ENCODE measurements at places on chromosomes 3 and 15. TPM values are rescaled to one million over a fixed set of nuclear protein-coding genes. Genes with fewer than 3 reads are reported as not detected.
A peak's percentile ranks its signal among the peaks of the same experiment; 100 is the strongest.

DNA sequence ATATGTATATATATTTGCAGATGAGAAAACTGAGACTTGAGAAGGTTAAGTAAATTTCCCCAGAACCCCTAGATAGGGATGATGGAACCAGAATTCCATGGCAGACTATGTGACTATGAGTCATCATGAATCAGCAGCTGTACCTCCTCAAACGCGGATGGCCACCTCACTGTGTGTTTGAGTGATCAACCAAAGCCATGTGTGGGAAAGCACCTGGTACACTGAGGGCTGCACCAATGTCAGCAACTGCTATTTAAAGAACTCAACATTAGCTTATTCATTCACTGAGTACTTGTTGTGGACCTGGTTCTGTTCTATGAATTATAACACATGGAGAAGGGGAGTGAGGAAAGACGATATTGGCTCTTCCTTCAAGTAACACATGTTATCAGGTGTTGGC, 377.0 kb downstream of the GAP43 start:
- DNase-seq = no peak

Gene EEFSEC
- 6.1 TPM for total RNA-seq

Gene PPP1R14D
- total RNA-seq = 0.23 TPM

DNA sequence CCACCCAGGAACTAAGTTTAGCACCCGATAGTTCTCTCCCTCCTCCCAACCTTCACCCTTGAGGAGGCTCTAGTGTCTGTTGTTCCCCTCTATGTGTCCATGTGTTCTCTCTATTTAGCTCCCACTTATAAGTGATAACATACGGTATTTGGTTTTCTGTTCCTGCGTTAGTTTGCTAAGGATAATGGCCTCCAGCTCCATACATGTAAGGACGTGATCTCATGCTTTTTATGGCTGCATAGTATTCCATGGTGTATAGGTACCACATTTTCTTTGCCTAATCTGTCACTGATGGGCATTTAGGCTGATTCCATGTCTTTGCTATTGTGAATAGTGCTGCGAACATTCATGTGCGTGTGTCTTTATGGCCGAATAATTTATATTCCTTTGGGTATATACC, 66.9 kb upstream of the TRA2B start:
- DNase-seq = no peak

Gene DRD3
- not detected for total RNA-seq

Gene HTR3C
- total RNA-seq = not detected

Gene PAK6
- 3.4 TPM for total RNA-seq

Gene CLDN16
- 1.8 TPM for total RNA-seq

Gene OSTN
- total RNA-seq = not detected

DNA sequence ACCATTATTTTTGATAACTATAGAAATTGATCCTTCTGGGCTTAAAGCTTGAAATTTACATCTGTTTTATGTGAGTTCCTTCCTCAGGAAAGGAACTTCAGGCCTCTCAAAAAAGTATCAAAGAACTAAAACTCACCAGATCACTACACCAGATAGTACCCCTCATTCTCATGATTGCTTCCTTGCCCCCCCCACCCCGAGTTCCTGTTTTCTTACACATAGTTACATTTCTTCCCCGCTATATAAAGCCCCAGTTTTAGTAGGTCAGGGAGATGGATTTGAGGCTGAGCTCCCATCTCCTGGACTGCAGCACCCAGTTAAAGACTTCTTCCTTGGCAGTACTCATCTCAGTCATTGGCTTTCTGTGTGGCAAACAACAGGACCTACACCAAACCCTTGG, 80.3 kb upstream of the HRH1 start:
- no peak for DNase-seq

GRCh38 chr15:66946578-66947164, 118.7 kb upstream of the SMAD3 start:
- DNase-seq = peak; percentile 81

GRCh38 chr3:136626493-136626892, 125.7 kb downstream of the STAG1 start:
- no peak for DNase-seq

GRCh38 chr3:88151358-88151757, 1.6 kb downstream of the C3orf38 start:
- DNase-seq = no peak

- no peak for DNase-seq
Observed at GRCh38 chr3:31635545-31635944, 102.8 kb downstream of the STT3B start.

Gene SQOR
- 24.7 TPM for total RNA-seq

DNA sequence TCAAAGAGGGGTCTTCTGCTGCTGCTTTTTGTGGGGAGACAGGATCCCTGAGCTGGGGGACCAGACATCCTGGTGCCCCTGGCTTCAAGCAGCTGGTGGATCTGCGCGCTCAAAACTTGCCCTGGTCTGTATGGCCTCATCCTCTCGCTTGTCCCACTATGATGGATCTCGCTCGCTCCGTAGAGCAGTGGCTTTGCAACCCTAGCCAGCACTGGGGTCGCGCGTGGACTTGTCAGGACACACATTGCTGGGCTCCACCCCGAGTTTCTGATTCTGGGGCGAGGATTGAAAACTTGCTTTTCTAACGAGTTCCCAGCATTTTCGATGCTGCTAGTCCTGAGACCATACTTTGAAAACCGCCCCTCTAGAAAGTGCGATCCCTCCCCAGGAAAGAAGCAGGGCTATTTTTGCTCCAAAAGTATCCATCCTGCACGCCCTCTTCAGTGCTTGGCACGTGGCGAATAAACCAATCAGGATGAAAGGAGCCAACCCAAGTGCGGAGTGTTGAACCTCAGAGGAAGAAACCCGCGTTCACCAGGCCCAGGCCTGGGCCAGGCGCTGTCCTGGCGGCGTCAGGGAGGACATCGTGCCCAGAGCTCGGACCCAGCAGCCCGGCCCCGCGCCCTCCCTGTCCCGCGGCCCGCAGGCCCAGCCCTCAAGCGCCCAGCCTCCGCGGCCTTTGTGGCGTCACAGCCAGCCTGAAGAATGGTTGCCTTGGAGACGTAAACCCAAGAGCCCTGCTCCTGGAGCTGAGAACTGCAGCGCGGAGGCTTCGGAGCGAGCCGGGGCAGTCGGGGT, at the start of gene CFAP100:
Gene CFAP100, plus strand, starts transcription at position 731 of the 798 bp plus-strand sequence. CDS start 1,092 bp downstream, outside the sequence.
- DNase-seq = no peak

Gene SPINK8
- not detected for total RNA-seq

DNA sequence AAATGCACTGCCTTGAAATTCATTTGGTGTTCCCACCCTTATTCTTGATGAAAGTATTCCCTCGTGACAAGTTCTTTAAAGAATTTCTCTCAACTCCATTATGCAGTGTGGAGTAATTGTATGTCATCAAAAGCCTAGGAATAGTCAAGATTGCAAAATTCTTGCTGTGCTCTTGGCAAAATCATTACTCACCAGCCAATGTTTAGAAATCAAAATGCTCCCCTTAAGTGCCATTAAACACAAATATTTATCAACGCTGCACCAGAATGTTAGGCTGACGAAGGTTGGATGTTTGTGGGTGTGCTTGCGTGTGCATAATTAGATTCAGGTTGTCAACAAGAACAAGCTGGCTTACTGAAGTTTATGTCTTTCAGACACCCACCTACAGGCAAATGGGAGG, 40.5 kb downstream of the SST start:
- DNase-seq = no peak

- DNase-seq = no peak
Observed at GRCh38 chr15:57992761-57993355, 72.7 kb downstream of the ALDH1A2 start.

- no peak for DNase-seq
Observed at GRCh38 chr3:45787551-45787950, 8.8 kb downstream of the SLC6A20 start.

DNA sequence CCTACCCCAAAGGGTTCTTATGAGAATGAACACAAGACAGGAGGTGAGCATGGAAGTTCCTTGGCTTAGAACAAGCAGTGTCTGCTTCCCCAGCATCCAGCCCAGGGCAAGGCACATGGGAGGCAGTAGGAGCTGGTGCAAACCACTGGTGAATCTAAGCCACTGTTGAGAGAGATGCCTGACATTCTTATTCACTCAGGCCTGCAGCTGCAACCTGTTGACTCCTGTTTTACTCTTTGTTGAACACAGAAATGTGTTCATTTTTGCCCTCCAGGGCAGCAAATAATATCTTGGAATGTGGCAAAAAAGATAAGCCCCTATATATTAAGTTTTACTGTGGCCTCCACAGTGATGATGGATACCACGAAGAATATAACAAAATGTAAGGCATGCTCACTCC, 8.9 kb upstream of the PAK6 start:
- DNase-seq = no peak

Gene ROBO2
- 1.7 TPM for total RNA-seq

DNA sequence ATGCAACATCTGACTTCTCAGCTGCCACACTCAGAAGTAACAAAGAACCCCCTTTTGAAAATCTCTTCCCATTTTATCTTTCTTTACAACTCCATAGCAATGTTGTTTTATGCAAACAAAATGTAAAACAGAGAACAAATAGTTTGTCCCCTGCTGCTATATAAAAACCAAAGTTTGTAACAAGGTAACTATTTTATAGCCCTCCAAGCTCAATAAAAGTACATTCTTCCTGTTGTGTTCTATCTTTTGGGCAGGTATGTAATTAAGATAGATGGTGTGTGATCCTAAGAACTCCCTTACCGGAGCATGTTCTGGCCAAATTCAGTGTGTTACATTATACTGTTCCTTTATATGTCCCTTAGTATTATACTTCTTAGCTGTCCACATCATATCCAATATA, 12.6 kb upstream of the CGNL1 start:
- DNase-seq = no peak

DNA sequence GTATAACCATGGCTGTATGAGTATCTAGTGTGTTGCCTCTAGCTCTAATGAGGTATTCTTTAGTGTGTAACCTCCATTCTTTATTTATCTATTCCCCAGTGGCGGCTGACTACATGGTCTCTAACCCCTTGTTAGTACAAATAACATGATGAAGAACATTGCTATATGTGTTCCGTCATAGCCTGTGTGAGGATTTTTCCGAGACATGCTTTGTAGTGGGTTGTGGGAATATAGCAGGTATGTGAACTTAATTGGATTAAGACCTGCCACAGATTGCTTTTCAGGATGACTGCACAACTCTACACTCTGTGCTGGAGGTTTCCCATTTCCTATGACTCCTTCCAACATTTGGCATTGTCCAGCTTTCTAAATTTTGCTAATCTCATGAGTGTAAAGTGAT, 563.4 kb downstream of the ROBO1 start:
- no peak for DNase-seq

Gene TMED3
- total RNA-seq = 84.4 TPM

DNA sequence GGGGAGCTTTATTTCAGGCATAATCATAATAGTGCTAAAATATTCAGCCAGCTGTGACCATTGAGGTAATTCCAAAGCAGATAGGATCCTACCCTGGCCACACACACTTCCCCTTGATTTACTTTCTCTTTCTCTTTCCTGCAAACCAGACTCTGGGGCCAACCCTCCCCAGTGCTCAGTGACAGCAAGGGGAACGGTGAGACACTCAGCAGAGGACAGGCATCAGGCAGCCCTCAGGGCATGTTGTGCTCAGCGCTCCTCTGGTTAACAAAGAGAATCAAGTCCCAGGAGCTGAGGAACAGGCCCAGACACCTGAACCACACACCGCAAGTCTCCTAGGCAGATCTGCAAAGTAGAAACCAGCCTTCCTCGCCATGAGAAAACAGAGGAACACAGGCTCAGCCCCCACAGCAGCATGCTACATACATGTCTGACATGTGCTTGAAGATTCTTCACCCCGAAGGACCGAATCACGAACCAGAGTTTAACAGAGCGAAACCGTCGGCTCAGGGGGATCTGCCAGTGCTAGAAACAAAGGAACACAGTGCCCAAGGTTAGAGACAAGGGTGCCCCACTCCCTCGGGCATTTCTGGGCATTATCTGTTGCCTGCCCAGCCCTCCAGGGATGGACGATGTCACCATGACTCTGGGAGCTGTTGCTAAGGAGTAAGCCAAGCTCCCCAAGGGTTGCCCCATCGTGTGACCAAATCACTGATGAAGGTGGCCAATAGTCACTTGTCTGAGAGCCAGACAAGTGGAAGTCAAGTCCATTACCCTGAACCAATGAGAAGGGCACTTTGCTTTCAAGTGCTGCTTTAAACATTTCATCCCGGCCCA, 17.5 kb downstream of the HDC start:
- no peak for DNase-seq

- DNase-seq = no peak
Observed at GRCh38 chr3:87120236-87120635, 106.9 kb upstream of the CHMP2B start.

- no peak for DNase-seq
Observed at GRCh38 chr3:4809922-4810321, 169.3 kb upstream of the BHLHE40 start.

DNA sequence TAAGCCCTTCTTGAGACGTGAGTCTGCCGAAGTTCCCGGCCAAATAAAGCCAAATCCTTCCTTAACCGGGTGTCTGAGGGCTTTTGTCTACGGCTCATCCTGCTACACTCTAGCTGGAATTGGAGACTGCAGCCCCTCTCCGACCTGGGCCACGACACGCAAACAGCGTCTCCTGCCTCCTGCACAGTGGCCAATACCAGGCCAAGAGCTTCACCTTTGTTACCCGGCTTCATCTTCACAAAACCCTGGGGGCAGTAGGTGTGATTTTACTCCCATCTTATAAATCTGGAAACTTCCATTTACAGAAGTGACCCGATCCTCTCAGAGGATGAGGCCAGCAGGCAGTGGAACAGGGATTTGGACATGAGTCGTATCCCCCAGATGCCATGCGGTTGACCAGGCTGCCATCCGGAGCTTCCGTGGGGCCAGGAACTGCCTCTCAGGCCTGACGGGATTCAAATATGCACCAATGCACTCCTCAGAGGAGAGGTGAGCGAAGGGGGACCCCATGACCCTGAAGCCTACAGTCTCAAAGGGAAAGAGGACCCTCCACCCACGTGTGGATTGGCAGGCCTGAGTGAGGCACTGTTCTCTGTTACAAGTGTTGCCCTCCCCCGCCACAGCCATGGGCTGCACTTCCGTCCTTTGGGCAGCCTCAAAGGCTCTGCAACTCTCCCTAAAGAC, 53.2 kb upstream of the KLF13 start:
- DNase-seq = no peak

DNA sequence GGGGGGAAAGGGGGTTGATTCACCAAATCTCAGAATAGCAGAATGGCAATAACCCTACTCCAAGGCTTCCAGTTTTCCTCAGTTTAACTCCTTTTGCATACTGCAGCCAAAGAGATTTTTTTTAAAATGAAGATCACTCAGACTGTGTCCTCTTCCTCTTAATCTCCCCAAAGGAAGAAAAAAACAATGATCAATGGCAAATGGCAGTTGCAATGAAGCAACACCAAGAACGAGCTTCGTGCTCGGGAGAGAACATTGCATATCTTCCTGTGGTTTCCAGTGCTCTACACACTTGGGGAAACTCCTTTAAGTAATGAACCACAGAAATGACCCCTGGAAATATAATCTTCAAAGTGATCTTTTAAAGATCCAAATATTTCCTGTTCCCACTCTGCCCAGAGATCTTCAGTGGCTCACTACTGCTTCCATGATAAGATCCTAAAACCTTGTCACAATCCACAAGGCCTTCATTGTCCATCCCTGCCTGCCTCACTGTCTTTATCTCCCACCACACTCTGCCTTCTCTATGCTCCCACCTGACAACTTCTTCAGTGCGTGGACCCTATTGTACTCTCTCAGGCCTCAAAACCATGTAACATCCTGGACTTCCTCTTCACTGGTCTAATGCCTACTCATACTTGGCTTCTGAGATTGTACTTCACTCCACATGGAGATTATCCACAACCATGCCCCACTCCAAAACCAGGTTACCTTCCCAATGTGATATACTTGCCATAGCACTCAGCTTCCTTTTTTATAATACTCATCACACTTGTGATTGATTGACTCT, 394.8 kb downstream of the FHIT start:
- DNase-seq = no peak

Gene CLEC3B
- total RNA-seq = 3.5 TPM

All from pancreas (tissue), 10 donors.